ENCODE measurements at places on chromosomes 11 and 22.

GRCh38 chr11:35237351-35237750 lies 98.4 kb downstream of the CD44 start:
- DNase-seq: no peak

- DNase-seq: no peak
Observed at GRCh38 chr11:101617735-101618332, 34.0 kb upstream of the TRPC6 start.

DNA sequence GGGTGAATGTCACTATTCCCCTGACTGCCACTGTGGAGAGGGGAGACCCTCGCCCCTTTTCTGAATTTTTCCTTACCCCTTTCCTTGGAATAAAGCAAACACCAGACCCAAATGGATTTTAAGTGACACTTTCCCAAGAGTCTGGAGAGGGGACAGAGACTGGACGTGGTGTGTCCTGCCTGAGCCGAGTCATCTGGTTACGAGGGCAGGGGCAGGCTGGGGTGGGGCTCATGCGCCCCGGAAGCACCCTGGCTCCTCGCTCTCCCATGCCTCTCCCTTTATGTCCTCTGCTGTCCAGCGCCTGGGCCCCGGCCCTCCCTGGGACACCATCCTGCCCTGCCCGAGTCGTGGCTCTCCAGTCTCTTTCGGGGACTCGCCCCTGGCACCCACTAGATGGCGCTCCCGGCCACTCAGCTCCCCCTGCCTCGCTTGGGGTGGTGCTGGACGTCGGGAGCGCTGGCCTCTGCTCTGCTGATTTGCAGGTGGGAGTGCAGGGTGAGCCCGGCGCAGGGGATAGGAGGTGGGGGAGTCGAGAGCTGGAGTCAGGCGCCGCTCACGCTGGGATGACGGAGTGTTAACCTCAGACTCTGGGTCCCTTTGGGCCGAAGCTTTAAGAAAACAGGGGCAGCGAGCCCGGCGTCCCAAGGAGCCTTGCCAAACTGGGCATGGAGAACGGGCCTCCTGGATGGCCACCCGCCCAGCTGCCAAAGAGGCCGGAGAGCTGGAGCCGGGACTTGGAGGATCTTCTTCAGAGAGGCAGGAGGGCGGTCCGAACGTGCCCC lies 89.8 kb downstream of the RPS6KA4 start:
- peak; percentile 66 for DNase-seq

- DNase-seq: no peak
Observed at GRCh38 chr22:36304429-36304828, 51.5 kb downstream of the APOL1 start.

- DNase-seq: peak; percentile 56
Observed at GRCh38 chr11:35619116-35619854, 1.0 kb downstream of the FJX1 start.

GRCh38 chr11:1845561-1846452 lies 7.0 kb downstream of the TNNI2 start:
- no peak for DNase-seq

- DNase-seq: no peak
Observed at GRCh38 chr11:59459916-59460315, 3.2 kb downstream of the OR4D6 start.
